MG63 (cell line): ENCODE measurements at places on chromosomes 6 and 20. TPM values are rescaled to one million over a fixed set of nuclear protein-coding genes. Genes with fewer than 3 reads are reported as not detected.

The METTL24 gene
- total RNA-seq, result not detected in 2 replicates

The RAB44 gene
- not detected in 2 replicates for total RNA-seq

The MTFR2 gene
- total RNA-seq, result 5.7 and 16.3 TPM in 2 replicates

The BPIFB2 gene
- not detected in 2 replicates for total RNA-seq

The ATP6V1G2 gene
- 2.1 and 3.4 TPM in 2 replicates for total RNA-seq

The PSORS1C2 gene
- not detected in 2 replicates for total RNA-seq

The STMN3 gene
- 71.2 and 98.0 TPM in 2 replicates for total RNA-seq

The NRSN1 gene
- total RNA-seq, result not detected in 2 replicates

The TNFRSF6B gene
- total RNA-seq, result not detected in 2 replicates

The SLC22A16 gene
- not detected in 2 replicates for total RNA-seq

The NHLRC1 gene
- total RNA-seq, result 0.49 TPM in 1 of 2 replicates, not detected in the other

The HCRTR2 gene
- total RNA-seq, result not detected in 2 replicates

The SAMD5 gene
- 5.5 and 12.4 TPM in 2 replicates for total RNA-seq

The EPB41L1 gene
- total RNA-seq, result 11.7 and 22.9 TPM in 2 replicates

The HLA-DRB5 gene
- not detected in 2 replicates for total RNA-seq

The SLC22A3 gene
- total RNA-seq, result 0.32 TPM in 1 of 2 replicates, not detected in the other

The LAMA5 gene
- total RNA-seq, result 12.8 and 22.2 TPM in 2 replicates

The KHDRBS2 gene
- not detected in 2 replicates for total RNA-seq

The PHF10 gene
- 36.6 and 40.6 TPM in 2 replicates for total RNA-seq

The ALDH8A1 gene
- total RNA-seq, result 0.10 TPM in 1 of 2 replicates, not detected in the other

The SERPINB6 gene
- total RNA-seq, result 45.1 and 59.9 TPM in 2 replicates

The EFCAB8 gene
- not detected in 2 replicates for total RNA-seq

The SEC23B gene
- total RNA-seq, result 24.2 and 27.1 TPM in 2 replicates

The ZNF165 gene
- total RNA-seq, result 0.49 TPM in 1 of 2 replicates, not detected in the other

The LHFPL5 gene
- not detected in 2 replicates for total RNA-seq
